ENCODE measurements at places on chromosomes 2 and 18. TPM values are rescaled to one million over a fixed set of nuclear protein-coding genes. Genes with fewer than 3 reads are reported as not detected.

GRCh38 chr2:102664471-102664909, 45.1 kb downstream of the SLC9A2 start:
- no peak for DNase-seq

DNA sequence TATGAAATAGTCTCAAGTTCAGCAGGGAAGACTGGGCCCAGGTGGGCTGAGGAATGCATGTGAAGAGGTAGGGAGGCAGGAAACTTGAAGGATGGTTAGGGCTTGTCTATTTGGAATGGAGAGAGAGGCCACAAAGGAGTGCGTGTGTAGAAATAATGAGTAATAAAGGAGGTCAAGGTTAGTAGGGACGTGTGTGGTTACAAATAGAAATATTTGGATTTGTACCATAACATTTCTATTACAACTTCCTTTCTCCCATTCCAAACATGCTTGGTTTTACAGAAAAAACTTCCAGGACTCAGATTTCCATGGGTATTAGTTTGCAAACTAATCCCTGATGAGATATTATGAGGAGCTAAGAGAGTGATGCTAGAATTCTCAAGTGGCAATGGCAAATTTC, 280.6 kb downstream of the NCKAP5 start:
- no peak for DNase-seq

- no peak for DNase-seq
These were observed 144.7 kb downstream of the CAPN13 start for GRCh38 chr2:30662268-30663131.

ZNF385B gene
- total RNA-seq = 2.9 TPM

- no peak for DNase-seq
These were observed 29.3 kb downstream of the PELI1 start for GRCh38 chr2:64114912-64115277.

- no peak for DNase-seq
These were observed 111.9 kb downstream of the EPC2 start for GRCh38 chr2:148756292-148756975.

DNA sequence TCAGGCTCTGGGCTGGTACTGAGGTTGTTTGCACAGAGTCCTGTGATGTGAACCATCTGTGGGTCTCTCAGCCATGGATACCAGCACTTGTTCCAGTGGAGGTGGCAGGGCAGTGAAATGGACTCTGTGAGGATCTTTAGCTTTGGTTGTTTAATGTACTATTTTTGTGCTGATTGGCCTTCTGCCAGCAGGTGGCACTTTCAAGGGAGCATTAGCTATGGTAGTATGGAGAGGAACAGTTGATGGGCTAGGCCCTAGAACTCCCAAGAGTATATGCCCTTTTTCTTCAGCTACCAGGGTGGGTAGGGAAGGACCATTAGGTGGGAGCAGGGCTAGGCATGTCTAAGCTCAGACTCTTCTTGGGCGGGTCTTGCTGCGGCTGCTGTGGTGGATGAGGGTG, 257.0 kb upstream of the GYPC start:
- no peak for DNase-seq

GRCh38 chr2:208153156-208153555, 7.2 kb upstream of the CRYGB start:
- no peak for DNase-seq

GRCh38 chr2:204663816-204664425, 118.6 kb downstream of the PARD3B start:
- no peak for DNase-seq

GRCh38 chr2:11876889-11877288, 130.5 kb downstream of the LPIN1 start:
- no peak for DNase-seq

DNA sequence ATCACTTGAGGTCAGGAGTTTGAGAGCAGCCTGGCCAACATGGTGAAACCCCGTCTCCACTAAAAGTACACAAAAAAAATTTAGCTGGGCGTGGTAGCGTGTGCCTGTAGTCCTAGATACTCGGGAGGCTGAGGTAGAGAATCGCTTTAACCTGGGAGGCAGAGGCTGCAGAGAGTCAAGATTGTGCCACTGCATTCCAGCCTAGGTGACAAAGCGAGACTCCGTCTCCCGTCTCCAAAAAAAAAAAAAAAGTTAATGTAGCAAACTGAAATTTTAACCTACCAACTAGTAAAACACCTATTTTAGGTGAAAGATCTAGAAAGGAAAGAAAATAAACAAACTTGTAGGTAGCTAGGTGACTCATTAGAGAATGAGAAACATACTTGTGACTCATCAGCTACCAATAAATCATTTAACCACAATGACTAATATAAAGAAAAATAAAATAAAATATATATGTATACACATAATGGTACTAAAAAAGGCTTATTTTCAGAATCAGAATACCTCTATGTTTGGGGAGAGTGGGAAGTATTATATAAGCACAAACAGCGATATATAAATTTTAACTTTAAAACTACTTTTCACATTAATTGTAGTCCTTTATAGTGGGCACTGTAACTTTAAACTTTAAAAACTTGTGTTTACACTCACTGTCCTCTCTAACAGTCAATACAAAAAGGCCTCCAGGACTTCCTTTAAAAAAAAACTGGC, 36.6 kb downstream of the DARS1 start:
- DNase-seq = no peak

GRCh38 chr2:4181062-4181461, 477.7 kb downstream of the DCDC2C start:
- DNase-seq = no peak

HEATR5B gene
- total RNA-seq = 12.6 TPM

DNA sequence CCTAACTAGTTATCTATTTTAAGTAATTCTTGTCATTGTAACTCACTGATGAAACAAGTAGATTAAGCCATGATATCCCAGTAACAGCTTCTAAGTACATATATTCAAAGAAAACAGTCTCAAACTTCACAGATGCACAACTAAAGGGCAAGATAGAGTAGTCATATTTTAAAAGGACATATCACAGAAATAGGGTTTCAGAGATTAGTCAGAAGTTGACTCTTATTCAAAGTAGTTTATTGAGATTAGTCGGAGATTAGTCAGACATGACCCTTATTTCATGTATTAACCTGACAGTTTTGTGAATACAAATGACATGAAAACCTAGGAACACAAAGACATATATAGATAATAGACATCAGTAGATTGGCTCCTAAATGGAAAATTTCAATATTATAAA, 15.9 kb upstream of the CHAC2 start:
- no peak for DNase-seq

DNA sequence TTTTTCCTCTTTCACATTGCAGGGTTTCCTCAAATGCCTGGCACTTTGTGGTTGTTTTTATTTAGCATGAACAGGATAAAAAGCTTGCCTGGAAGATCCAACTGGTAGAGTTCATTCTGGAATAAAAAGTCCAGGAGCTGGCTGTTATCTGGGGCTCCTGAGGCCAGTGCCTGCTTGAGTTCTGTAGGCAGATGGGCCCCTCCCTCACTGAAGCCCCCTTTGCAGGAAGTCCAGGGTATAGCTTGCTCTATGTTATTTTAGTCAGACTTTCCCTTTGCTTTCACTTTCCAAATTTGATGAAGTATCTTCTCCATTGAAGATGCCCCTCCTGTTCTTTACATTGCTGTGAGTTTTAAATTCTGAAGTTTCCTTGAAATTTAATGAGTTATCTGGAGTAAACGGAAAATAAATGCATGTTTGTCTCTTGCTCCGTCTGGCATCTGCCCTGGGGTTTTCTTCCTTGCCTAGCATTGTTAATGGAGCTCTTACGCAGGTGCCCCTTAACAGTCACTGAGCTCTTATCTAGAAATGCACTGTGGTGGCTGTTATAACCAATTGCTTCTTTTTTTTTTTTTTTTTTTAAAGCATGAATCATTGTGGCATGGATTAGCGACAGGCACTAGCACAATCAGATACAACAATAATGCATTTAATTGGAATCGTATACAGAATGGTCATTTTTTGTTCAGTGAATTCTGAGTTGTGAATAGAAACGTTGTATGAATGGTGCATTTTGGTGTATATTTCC, 27.0 kb upstream of the LPIN1 start:
- no peak for DNase-seq

DNA sequence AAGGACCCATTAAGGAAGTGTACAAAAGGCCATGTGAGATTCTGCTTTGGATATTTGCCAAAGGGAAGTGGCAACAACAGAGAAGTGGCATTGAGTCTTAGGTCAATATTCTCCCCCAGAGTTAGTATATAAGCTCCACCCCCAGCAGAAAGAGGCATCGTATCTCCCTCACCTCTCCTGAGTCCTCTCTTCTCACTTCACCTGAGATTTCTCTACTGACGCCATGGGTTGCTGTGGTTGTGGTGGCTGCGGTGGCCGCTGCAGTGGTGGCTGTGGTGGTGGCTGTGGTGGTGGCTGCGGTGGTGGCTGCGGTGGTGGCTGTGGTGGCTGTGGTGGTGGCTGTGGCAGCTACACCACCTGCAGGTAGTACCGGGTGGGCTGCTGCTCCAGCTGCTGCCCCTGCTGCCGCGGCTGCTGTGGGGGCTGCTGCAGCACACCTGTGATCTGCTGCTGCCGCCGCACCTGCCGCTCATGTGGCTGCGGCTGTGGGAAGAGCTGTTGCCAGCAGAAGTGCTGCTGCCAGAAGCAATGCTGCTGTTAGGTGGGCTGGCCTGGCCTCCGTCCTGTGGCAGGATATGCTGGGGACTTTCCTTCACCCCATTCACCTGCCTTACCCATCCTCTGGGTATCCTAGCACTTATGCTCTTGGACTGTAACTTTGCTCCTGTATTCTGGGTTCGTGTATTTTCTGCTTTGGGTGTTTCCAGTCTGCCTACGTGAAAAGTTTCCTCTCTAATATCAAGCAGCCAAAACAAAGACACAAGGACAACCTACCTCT, 5.9 kb downstream of the SCYGR3 start:
- no peak for DNase-seq

ADAM23 gene
- total RNA-seq = 21.3 TPM

DNA sequence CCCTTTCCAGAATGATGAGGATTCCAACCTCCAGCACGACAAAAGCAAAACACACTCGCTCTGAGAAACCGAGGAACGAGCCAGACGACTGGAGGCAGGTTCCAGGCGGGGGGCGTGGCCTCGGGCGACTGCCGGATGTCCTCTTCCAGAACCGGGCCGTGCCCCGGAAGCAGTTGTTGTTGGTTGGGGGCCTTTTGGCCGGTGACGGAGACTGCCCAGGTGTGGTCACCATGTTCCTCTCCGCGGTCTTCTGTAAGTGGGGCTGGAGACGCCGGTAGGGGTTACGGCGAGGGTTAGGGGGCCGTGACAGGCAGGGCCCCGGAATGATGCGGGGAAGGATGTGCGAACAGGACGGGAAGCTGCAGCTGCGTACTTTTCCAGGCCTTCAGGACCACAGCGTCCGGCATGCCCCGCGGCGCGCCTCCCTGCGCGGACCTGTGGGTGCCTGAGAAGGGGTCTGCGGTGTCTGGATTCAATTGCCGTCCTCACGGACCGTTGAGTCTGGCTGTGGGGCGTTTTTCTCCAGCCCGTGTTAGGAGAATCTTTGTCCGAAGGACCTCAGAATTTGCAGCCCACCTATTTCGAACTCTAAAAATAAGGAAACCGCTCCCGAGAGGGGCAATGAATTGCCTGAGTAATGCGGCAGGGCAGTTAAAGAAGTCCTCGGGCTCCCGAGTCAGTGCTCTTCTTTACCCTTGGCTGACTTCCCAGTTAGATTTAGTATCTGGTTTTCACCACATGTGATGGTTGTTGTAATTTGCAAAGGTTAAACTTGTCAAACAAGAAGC, at the start of gene MRPL33:
Gene MRPL33, plus strand, starts transcription at position 172 of the 788 bp plus-strand sequence. Its CDS starts 59 bp downstream, at position 231.
- peak; percentile 81 for DNase-seq

GCG gene
- not detected for total RNA-seq

- no peak for DNase-seq
These were observed 151.8 kb downstream of the MGAT5 start for GRCh38 chr2:134405611-134406081.

CNDP2 gene
- total RNA-seq = 243 TPM

MAL gene
- total RNA-seq = not detected

- DNase-seq = no peak
These were observed 18.2 kb upstream of the BOK start for GRCh38 chr2:241540401-241540770.

GRCh38 chr2:144643537-144644336, 123.8 kb upstream of the ZEB2 start:
- no peak for DNase-seq

DNA sequence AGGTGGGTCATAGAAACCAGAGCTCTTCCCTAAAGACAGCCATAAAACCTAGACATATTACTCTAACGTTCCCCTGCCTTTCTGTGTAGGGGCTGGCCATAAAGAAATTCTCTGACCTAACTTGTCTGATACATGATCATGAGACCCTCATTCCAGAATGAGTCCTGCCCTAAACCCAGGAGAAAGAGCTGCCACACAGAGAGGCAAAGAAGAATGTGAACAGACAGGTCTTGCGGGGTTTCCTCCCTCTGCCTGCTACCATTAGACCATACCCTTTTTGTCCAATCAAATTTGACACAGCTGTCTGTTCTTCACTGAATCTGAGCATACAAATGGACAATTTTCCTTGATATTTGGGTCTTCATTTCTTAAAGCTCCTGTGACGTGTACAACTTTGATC, 198.8 kb upstream of the LHCGR start:
- DNase-seq = no peak

DNA sequence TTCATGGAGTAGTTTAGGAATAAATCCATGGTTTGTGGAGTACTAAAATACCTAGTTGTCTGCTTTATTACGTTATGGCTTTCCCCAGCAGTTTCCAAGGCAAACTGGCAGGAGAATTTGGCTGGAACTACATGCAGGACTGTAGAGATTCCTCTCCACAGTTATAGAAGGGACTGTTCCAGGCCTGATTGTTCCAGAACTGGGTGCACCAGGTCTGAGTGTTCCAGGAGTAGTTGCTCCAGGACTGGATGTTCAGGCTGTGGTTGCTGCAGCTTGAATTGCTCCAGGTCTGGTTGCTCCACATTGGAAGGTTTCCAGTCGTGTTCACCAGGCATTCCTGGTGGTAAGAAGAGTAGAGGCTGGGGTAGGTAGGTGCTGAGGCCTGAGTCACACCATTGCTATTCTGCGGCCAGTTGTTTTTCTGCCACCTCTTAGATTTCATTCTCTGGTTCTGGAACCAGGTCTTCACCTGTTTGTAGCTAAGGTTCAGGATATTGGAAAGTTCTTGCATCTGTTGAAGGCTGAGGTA, 28.1 kb downstream of the SGPP2 start:
- no peak for DNase-seq

DNA sequence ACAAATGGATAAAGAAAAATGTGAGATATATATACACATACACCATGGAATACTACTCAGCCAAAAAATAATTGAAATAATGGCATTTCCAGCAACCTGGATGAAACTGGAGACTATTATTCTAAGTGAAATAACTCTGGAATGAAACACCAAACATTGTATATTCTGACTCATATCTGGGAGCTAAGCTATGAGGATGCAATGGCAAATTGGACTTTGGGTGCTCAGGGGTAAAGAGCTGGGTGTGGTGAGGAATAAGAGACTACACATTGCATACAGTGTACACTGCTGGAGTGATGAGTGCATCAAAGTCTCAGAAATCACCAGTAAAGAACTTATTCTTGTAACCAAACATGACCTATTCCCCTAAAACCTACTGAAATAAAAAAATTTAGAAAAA, 636.0 kb upstream of the LRATD1 start:
- DNase-seq = no peak

DNA sequence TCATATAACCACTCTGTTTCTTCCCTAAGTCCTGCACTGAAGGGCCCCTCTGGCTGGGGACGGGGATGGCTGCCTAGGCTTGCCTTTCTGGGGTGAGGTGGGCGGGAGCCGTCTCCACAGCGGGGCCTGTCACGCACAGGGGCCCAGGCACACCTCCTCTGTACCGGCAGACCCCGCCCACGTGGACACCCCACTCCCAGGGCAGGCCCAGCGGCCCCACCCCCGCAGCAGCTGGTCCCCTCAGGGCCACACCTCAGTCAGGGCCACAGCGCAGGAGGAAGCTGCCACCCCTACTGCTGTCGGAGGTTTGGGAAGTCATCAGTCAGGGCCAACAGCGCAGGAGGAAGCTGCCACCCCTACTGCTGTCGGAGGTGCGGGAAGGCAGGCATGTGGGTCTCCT, 257.6 kb upstream of the RAB6C start:
- no peak for DNase-seq
